ENCODE measurements at places on chromosomes 7 and 10.

GRCh38 chr10:5490032-5490431, 9.3 kb downstream of the CALML5 start:
- DNase-seq = no peak

GRCh38 chr10:132675031-132675740, 110.8 kb downstream of the NKX6-2 start:
- DNase-seq = no peak

GRCh38 chr7:55088620-55089019, 69.8 kb downstream of the EGFR start:
- no peak for DNase-seq

DNA sequence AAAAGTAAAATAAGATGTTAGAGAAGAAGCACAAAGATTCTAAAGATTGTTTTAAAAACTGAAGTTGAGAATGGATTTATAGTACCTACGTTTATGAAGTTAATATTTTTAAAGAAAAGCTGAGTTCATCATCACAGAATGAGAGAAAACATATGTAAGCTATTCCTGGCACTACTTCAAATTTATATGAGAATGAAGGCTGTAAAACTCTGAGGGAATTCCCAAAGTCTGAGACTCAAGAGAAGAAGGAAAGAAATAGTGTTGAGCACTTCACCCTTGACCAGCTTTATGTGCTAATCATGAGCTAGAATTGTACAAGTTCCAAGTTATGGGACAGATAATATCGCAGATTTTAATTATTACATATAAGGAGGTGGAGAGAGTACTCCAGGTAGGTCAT, 323.7 kb upstream of the GNAI1 start:
- DNase-seq = no peak

DNA sequence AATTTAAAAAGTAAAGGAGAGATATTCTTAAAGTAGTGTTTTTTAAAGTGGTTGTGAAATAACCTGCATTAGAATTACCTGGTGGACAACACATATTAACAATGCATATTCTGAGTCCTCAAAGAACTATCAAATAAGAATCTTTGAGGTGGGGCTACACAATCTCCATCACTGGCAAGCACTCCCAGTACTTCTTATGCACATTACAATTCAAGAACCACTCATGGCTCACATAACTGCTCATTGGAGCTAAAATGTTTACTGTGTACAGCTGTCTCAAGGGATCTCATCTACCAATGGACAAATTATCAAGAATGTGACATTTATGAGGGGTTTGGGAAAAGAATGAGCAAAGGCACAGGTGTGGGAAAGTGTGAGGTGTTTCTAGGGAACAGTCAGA, 692.0 kb downstream of the PHTF2 start:
- DNase-seq = no peak
